ENCODE measurements at places on chromosomes 7 and 10. TPM values are rescaled to one million over a fixed set of nuclear protein-coding genes. Genes with fewer than 3 reads are reported as not detected.
A peak's percentile ranks its signal among the peaks of the same experiment; 100 is the strongest.

- H3K4me1 ChIP-seq, result peaks cover 4% of the 10 kb centered on the region
- no peak overlapping the region for H3K4me3 ChIP-seq
- DNase-seq, result no peak
- no peak overlapping the region for H3K27ac ChIP-seq
These were observed 285.4 kb downstream of the ACTR3B start for GRCh38 chr7:153044981-153045380.

DNA sequence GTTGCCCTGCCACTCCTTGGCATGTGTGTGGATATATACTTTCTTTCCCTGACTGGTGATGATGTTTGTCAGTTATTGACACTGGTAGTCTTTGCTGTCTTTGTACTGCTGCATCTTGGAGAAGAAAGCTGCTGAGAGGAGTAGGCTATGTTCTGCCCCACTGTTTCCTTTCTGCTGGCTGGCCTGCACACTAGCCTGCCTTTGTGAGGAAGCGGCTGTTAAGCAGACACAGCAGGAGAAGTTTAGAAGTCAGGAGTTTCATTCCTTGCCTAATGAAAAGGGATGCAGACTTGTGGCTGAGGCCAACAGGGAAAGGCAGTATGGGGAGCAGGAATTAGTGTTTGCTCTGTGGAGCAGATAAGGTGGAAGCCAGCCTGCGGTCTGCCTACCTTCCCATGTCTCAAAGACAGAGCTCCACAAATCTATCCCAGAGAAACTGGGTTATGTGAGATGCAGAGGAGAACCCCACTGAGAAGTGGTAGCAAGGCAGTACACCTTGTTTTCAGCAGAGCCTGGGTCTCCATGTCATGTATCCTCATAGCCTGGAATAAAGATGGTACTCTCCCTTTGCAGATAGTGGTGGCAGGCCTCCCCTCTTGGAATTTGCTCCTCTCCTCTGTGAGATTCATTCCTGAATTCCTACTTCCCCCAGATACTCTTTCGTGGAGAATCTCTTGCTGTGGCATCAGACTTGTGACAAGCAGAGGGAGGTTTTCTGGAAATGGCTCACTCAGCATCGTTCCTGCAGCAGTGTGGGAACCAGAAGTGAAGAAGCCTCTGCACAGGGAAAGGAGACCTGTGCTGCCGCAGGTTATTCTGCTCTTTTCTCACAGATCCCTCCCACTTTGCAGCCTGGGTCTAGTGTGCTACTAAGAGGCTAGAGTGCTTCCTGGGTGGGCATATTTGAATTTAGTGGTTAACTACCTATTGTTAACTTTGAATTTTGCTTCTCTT is 130.2 kb downstream of the LRRC4 start:
- peak; percentile 70 for DNase-seq
- peaks cover 72% of the 10 kb centered on the region for H3K4me1 ChIP-seq
- H3K36me3 ChIP-seq, result no peaks in the 10 kb centered on the region

- H3K4me3 ChIP-seq, result no peak overlapping the region
- no peak overlapping the region for H3K27ac ChIP-seq
- H3K4me1 ChIP-seq, result no peaks in the 10 kb centered on the region
- no peaks in the 10 kb centered on the region for H3K36me3 ChIP-seq
- DNase-seq, result no peak
These were observed 32.5 kb upstream of the ZNF32 start for GRCh38 chr10:43681220-43681619.

Gene MGAM2
- 0.12 TPM for total RNA-seq

DNA sequence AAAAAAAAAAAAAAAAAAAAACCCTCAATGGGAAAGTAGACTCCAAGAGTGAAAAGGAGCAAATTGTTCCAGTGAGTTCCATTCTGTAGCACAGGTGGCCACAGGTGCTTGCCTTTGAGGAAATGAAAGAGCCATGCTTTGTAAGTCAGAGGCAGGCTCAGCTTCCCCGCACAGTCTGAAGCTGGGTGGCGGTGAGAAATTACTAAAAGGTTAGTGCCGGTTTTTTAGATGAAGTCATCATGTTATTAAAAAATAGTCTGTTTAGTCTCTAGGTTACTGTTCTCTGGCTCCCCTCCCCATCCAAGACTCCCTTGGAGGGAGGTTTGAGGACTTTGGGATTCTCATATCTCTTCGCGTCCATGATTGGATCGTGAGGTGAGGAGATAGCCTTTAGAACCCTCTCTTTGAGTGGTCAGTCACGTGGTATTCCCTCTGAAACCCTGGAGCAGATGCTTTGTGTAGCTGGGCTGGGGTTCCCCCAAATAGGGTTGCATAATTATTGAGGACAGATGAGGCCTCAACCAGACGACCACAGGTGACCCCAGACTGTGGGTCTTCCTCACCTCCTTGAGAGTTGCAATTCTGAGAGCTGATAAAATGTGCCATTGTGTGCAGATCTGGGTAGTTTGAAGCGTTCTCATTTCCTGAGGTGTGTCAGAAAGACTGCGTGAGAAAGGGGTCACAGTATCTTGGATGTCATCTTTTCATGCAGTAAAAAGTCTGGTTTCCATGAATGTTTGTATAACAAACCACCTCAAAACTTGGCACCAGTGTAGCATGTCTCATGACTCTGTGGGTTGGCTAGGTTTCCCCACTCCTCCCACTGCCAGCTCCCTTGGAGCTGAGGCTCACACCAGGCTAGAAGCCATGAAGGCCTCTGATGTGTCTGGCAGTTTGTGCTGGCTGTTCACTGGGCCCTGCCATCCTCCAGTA is 27.1 kb downstream of the OGDH start:
- H3K4me1 ChIP-seq, result peaks cover 7% of the 10 kb centered on the region

GRCh38 chr10:47094636-47095035 is 183.4 kb downstream of the PTPN20 start:
- no peaks in the 10 kb centered on the region for H3K27me3 ChIP-seq
- no peak overlapping the region for H3K4me3 ChIP-seq
- H3K27ac ChIP-seq, result no peak overlapping the region
- H3K4me1 ChIP-seq, result peaks cover 7% of the 10 kb centered on the region
- DNase-seq, result no peak

Measured in neural progenitor cell (in vitro differentiated cells).